IMR-90 (cell line): ENCODE measurements at places on chromosomes 13 and 19. TPM values are rescaled to one million over a fixed set of nuclear protein-coding genes. Genes with fewer than 3 reads are reported as not detected.

DNA sequence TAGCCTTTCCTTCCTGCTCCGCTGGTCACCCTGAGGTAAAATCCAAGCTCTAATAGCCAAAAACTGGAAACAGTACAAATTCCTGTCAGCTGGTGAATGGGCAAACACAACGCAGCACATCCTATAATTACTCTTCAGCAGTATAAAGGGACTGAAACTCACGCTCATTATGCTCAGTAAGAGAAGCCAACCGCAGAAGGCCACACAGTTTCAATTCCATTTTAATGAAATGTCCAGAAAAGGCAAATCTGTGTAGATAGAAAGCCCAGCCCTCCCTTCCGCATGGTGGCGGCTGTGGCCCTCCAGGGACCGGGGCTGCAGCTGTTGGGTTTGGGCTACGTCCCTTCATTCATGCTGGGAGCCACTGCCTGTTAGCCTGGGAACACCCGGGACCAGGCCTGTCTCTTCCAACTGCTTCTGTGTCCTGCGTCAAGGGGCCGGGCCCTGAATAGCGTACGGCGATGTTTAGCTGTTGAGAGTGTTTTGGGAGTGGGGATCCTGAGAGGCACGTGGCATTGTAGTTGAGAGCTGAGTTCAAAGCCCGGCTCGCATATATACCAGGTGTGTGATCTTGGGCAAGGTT, 23.5 kb downstream of the NKPD1 start:
- DNase-seq = no peak
- H3K36me3 ChIP-seq = peaks cover 18% of the 10 kb centered on the region
- no peak overlapping the region for H3K27ac ChIP-seq
- no peaks in the 10 kb centered on the region for H3K27me3 ChIP-seq

GRCh38 chr13:43953370-43953769, 73.7 kb downstream of the LACC1 start:
- H3K36me3 ChIP-seq = no peaks in the 10 kb centered on the region
- no peaks in the 10 kb centered on the region for H3K4me1 ChIP-seq
- no peak for DNase-seq
- H3K27ac ChIP-seq = no peak overlapping the region

DNA sequence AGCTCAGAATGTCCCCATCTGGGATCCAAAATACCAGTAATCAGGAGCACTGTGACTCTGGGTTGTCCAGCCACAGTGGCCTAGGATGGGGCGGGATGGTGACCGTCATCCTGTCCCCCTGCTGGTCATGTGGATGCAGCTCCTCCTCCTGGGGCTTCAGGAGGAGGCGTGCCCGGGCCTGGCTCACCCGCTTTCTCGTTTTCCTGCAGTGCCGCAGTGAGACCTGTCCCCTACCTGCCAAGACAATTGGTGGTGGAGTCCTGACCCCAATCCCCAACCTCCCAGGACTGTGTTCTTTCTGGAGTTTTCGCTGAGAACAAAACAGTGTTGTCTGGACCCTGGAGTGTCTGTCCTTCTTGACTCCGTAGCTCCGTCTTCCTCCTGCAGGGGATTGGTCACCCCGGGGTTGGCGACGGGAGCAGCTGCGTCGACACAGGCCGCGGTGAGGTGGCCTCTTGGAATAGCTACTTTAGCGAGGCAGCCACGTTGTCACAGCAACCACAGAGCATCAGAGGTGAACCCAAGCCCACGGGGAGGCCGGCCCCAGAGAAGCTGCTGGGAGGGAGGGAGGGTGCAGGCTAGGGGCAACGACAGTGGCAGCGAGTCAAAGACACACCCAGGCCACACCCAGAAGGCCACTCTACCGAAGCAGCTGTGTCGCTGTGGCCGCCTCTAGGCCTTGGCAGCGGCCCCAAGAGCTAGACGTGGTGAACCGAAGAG, 10.2 kb upstream of the EMC10 start:
- no peaks in the 10 kb centered on the region for H3K4me1 ChIP-seq
- H3K27me3 ChIP-seq = peaks cover 2% of the 10 kb centered on the region; the same call in 1 of the 2 replicates
- no peaks in the 10 kb centered on the region for H3K36me3 ChIP-seq
- no peak for DNase-seq
- no peak overlapping the region for H3K27ac ChIP-seq

BCL2L12 gene
- 3.9 and 4.7 TPM in 2 replicates for total RNA-seq

NLRP9 gene
- not detected in 2 replicates for total RNA-seq
